Prostate gland (tissue), 2 donors: ENCODE measurements at places on chromosomes 11 and 22. TPM values are rescaled to one million over a fixed set of nuclear protein-coding genes. Genes with fewer than 3 reads are reported as not detected.

Gene HBB
- total RNA-seq = 9.5 TPM

Gene NXPE4
- total RNA-seq = 12.3 TPM

Gene NUP98
- 127 TPM for total RNA-seq

Gene TEAD1
- total RNA-seq = 47.9 TPM

Gene CARD18
- total RNA-seq = not detected

Gene GAL3ST3
- 4.3 TPM for total RNA-seq

Gene OR4C5
- total RNA-seq = not detected

Gene LRRC74B
- 0.45 TPM for total RNA-seq

Gene TOMT
- total RNA-seq = not detected

Gene LUZP2
- total RNA-seq = 0.28 TPM

- H3K27ac ChIP-seq = no peak overlapping the region
- no peaks in the 10 kb centered on the region for H3K36me3 ChIP-seq
- H3K4me1 ChIP-seq = no peaks in the 10 kb centered on the region
- no peak overlapping the region for H3K4me3 ChIP-seq
- H3K27me3 ChIP-seq = no peaks in the 10 kb centered on the region
These were observed 108.2 kb upstream of the DDI1 start for GRCh38 chr11:103928040-103928801.

GRCh38 chr11:57751176-57751575 lies 443 bp downstream of the BTBD18 start:
- H3K27me3 ChIP-seq = no peaks in the 10 kb centered on the region
- no peak overlapping the region for H3K27ac ChIP-seq
- no peak for DNase-seq
- no peaks in the 10 kb centered on the region for H3K36me3 ChIP-seq
- no peak overlapping the region for H3K4me3 ChIP-seq
- no peaks in the 10 kb centered on the region for H3K4me1 ChIP-seq

GRCh38 chr11:398826-399225 lies 4.8 kb downstream of the PKP3 start:
- H3K27me3 ChIP-seq = no peaks in the 10 kb centered on the region
- no peak for DNase-seq
- H3K27ac ChIP-seq = no peak overlapping the region
- peaks cover 3% of the 10 kb centered on the region for H3K4me1 ChIP-seq

GRCh38 chr11:41954034-41954433 lies 494.6 kb upstream of the LRRC4C start:
- no peak overlapping the region for H3K4me3 ChIP-seq
- no peaks in the 10 kb centered on the region for H3K27me3 ChIP-seq
- no peaks in the 10 kb centered on the region for H3K36me3 ChIP-seq

GRCh38 chr11:124586238-124586860 lies 16.6 kb downstream of the OR8A1 start:
- no peaks in the 10 kb centered on the region for H3K36me3 ChIP-seq
- no peaks in the 10 kb centered on the region for H3K4me1 ChIP-seq
- H3K27me3 ChIP-seq = no peaks in the 10 kb centered on the region
- H3K4me3 ChIP-seq = no peak overlapping the region
- peak; percentile 42 for DNase-seq
- no peak overlapping the region for H3K27ac ChIP-seq

- no peak overlapping the region for H3K27ac ChIP-seq
- no peaks in the 10 kb centered on the region for H3K4me1 ChIP-seq
- H3K27me3 ChIP-seq = no peaks in the 10 kb centered on the region
- H3K4me3 ChIP-seq = no peak overlapping the region
These were observed 20.9 kb upstream of the DENND5A start for GRCh38 chr11:9285850-9286587.

- H3K4me3 ChIP-seq = no peak overlapping the region
- DNase-seq = no peak
These were observed 53.8 kb downstream of the SWAP70 start for GRCh38 chr11:9717719-9718118.

GRCh38 chr11:30992513-30992849 lies 377.1 kb downstream of the DCDC1 start:
- H3K27me3 ChIP-seq = no peaks in the 10 kb centered on the region
- H3K4me3 ChIP-seq = no peak overlapping the region
- H3K4me1 ChIP-seq = no peaks in the 10 kb centered on the region
- no peak overlapping the region for H3K27ac ChIP-seq
- no peaks in the 10 kb centered on the region for H3K36me3 ChIP-seq

GRCh38 chr11:75689863-75690609 lies 21.2 kb upstream of the MAP6 start:
- DNase-seq = no peak
- no peak overlapping the region for H3K4me3 ChIP-seq
- no peaks in the 10 kb centered on the region for H3K36me3 ChIP-seq
- H3K27ac ChIP-seq = no peak overlapping the region
- H3K4me1 ChIP-seq = no peaks in the 10 kb centered on the region

- peak; percentile 22 for DNase-seq
- H3K27me3 ChIP-seq = no peaks in the 10 kb centered on the region
- no peaks in the 10 kb centered on the region for H3K36me3 ChIP-seq
- peak overlapping the region; percentile 82 for H3K4me3 ChIP-seq
These were observed 875 bp upstream of the STT3A start for GRCh38 chr11:125591649-125592304.

DNA sequence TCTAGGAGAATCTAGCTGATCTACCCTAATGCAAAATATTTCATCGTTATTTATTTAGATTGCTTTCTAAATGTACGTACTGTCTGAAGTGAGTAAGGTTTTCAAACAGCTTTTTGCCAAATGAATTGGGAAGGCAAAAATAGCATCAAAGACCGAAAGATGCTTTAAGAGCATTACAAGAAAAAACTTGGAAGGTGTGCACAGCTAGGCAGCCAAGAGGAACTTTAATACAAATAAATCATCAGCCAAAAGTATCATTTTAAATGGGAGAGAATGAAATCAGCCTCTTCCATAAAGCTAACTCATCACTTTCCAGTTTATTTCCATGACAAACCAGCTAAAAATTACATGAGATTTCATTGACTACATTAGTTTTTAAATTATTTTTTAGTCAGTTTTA lies 30.2 kb upstream of the CFAP300 start:
- H3K36me3 ChIP-seq = no peaks in the 10 kb centered on the region
- no peak overlapping the region for H3K27ac ChIP-seq
- no peaks in the 10 kb centered on the region for H3K4me1 ChIP-seq
- H3K27me3 ChIP-seq = no peaks in the 10 kb centered on the region

- H3K36me3 ChIP-seq = no peaks in the 10 kb centered on the region
- no peaks in the 10 kb centered on the region for H3K4me1 ChIP-seq
These were observed 20.6 kb upstream of the FDX1 start for GRCh38 chr11:110409174-110409573.

DNA sequence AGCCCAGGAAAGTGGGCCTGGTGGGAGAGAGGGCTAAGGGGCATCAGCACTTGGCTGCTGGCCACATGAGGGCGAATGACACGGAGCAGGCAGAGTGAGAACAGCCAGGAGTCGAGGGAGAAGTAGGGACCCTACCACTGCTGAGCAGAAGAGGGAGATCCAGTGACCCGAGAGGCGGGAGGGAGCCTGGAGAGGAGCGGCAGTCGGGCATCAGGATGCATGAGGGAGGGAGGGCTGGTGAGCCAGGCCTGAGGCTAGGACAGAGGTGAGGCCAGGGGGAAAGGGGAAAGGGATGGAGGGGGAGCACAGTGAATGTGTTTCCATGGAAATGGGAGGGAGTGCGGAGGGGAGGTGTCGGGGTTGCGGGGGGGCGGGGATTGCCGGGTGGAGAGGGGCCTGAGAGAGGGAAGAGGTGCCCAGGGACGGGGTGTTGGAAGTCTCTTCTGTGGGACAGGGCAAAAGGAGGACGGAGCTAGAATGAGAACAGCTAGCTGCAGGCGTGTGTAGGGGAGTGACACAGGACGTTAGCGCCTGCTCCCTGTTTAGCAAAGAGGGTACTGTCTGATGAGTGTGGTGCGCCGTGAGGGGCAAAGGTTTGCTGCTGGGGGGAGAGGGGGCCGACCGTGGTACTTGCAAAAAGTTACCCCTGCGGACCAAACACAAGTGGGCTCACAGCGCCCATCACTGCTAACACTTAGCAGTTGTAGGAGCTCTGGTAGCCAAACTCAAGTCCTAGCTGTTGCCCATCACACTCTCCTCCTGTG lies 37.1 kb upstream of the WNT11 start:
- H3K4me1 ChIP-seq = no peaks in the 10 kb centered on the region
- H3K36me3 ChIP-seq = no peaks in the 10 kb centered on the region
- H3K27ac ChIP-seq = no peak overlapping the region
- H3K4me3 ChIP-seq = no peak overlapping the region
- H3K27me3 ChIP-seq = no peaks in the 10 kb centered on the region

DNA sequence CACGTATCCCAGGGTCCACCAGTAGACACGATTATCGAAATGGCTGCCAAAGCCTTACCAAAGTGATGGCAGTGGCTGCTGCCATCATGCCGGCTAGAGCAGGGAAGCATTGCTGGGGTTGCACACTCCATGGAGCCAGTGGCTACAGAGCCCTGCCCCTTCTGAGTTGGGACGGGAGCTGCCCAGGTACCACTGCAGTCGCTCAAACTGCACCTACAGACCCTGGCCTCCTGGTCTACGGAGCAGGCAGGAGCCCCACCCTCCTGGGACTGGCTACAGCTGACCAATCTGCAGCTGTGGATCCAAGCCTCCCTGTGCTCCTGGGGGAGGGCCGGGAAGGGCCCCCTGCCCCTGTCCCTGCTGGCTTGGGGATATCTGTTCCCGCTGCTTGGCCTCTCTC lies 111.4 kb downstream of the ATG16L2 start:
- H3K27ac ChIP-seq = no peak overlapping the region
- no peaks in the 10 kb centered on the region for H3K27me3 ChIP-seq
- H3K4me1 ChIP-seq = no peaks in the 10 kb centered on the region
- no peaks in the 10 kb centered on the region for H3K36me3 ChIP-seq
- no peak overlapping the region for H3K4me3 ChIP-seq
- no peak for DNase-seq

DNA sequence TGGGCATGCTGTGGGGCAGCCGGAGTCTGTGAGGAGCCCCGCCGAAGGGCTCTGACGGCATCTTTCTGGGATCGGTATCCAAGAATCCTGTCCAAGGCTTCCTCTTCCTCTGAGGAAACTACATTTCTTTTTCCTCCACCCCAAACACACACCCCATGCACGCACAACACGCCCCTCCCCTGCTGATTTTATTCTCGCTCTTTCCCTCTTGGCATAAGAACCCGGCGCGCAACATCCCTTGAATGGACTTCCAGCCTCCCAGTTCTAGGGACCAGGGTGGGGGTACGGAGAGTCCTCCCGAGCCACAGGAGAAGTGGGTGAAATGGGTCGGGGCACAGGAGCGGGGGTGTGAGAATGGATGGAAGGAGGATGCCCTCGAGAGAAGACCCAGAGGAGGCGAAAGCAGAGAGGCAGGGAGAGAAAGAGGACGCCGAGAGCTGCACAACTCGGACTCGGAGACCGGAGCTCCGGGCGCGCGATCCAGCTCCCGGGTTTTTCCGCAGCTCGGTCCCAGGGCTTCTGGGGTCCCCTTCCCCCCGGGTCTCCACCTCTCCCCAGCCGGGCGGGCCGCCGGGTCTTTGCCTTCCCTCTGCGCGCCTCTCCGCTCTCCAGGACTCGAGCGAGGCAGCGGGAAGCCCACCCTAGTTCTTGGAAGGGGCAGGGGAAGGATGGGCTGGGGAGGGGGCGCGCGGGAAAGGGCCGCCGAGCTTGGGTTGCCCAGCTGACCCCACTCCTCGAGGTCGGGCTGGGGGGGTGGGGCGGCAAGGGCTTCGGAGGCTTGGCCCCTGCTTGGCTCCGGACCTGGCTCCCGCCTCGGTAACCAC lies 1.5 kb upstream of the LARGE1 start:
- H3K4me1 ChIP-seq = no peaks in the 10 kb centered on the region
- H3K36me3 ChIP-seq = no peaks in the 10 kb centered on the region
- peak; percentile 52 for DNase-seq
- no peaks in the 10 kb centered on the region for H3K27me3 ChIP-seq
- H3K4me3 ChIP-seq = peak overlapping the region; percentile 53
- H3K27ac ChIP-seq = peak overlapping the region; percentile 76

DNA sequence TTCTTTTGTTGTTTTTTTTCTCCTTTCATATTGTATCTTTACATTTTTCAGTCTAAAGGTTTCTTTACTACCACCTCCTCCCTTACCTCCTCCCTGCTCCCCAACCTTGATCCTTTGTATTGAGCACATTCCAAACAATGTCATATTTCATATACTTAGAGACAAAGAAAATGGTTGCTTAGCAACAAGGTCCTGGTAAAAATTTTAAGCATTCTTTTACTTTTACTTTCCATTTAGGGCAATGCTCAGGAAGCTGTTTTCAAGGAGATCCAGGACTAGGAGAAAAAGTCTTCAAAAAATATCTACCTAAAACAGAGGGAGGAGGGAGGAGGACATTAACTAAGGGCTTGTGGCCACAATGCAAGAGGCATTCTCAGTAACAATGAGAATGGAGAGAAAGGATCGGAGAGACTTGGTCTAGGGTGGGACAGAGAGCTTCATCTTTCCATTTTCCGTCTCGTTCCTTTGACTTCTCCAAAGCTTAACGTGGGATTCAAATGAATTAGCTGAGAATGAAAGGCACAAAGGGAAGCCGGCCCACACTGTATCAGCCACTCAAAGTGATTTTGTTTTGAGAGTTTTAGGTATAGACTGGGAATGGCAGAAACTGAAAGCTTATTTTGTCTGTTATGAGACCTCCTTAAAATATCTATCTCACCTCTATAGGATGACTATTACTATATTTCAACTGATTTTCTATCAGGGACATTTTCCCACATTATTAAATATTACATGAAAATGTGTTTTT lies 455.7 kb downstream of the RAB38 start:
- no peaks in the 10 kb centered on the region for H3K27me3 ChIP-seq
- no peak overlapping the region for H3K27ac ChIP-seq
- no peaks in the 10 kb centered on the region for H3K36me3 ChIP-seq
- no peaks in the 10 kb centered on the region for H3K4me1 ChIP-seq
- H3K4me3 ChIP-seq = no peak overlapping the region

GRCh38 chr11:13271060-13271693 lies 6.4 kb upstream of the BMAL1 start:
- H3K4me1 ChIP-seq = no peaks in the 10 kb centered on the region
- H3K27ac ChIP-seq = no peak overlapping the region
- no peaks in the 10 kb centered on the region for H3K27me3 ChIP-seq

GRCh38 chr11:57279116-57279515 lies 42.1 kb upstream of the APLNR start:
- H3K36me3 ChIP-seq = no peaks in the 10 kb centered on the region
- H3K4me1 ChIP-seq = no peaks in the 10 kb centered on the region
- no peaks in the 10 kb centered on the region for H3K27me3 ChIP-seq
- no peak overlapping the region for H3K27ac ChIP-seq

DNA sequence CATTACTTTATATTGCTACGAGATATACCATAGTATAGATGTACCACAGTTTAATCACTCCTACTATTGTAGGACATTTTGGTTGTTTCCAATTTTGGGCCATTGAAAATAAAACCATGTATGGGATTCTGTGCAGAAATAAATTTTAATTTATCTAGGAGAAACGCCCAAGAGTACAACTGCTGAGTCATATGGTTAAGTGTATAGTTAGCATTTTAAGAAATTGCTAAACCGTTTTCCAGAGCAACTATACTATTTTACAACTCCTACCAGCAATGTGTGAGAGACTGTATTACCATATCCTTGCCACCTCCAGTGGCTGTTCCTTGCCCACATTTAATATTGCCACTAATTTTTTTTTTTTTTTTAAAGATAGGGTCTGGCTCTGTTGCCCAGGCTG lies 163.1 kb downstream of the SBF2 start:
- H3K27me3 ChIP-seq = no peaks in the 10 kb centered on the region
- no peak overlapping the region for H3K4me3 ChIP-seq
- no peak overlapping the region for H3K27ac ChIP-seq
